Osteoblast (primary cell): ENCODE measurements at places on chromosomes 1 and 21. TPM values are rescaled to one million over a fixed set of nuclear protein-coding genes. Genes with fewer than 3 reads are reported as not detected.

TDRD5 gene
- total RNA-seq = not detected in 2 replicates

TNNI3K gene
- 0.59 and 0.72 TPM in 2 replicates for total RNA-seq

CLEC20A gene
- under 0.01 TPM in 1 of 2 replicates, not detected in the other for total RNA-seq

HES3 gene
- not detected in 2 replicates for total RNA-seq

C1orf122 gene
- total RNA-seq = 11.6 and 12.1 TPM in 2 replicates

GABRD gene
- not detected in 2 replicates for total RNA-seq

SPRR5 gene
- not detected in 2 replicates for total RNA-seq

HES2 gene
- total RNA-seq = not detected in 2 replicates

GRCh38 chr1:152182944-152183361 lies 23.9 kb upstream of the RPTN start:
- no peak for DNase-seq

GRCh38 chr1:169327875-169328274 lies 39.7 kb downstream of the NME7 start:
- DNase-seq = no peak

DNA sequence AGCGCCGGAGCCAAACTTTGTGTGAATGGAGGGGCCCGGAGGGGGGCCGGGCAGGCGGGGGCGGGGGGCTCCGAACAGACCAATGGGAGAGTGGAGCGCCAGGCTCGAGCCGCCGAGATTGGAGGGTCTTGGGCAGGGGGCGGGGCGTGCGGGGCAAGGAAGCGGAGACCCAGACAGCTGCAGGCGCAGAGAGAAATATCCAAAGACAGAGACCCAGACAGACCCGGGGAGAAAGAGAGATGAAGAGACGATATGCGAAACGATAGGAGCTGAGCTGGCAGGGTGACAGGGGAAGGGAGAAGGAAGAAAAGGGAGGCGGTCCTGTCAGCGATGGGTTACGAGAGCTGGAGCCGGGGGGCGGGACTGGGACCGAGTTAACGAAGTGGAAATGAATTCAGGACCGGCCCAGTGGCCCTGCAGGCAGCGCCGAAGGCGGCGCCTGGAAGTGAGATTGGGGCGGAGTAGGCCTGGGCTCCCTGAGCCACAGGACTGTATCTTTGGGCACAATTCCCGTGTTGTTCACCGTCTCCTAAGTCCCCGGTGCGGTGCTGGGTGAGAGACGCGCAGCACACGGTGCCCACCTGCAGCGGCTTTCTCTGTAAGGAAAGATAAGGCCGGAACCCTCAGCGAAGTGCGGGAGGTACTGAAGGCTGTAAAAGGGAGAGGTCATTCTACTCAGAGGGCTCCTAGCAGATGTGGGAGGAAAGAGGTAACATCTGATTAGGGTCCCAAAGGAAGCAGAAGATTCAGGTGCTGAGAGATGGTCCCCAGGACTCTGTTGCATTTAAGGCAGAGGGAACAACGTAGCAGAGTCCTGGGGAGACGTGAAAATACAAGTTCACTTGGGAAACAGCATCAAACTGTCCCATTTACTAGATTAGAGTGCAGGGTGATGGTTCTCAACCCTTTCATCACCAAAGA lies 543 bp upstream of the KCNJ10 start:
- peak; percentile 94 for DNase-seq

GRCh38 chr1:26999440-26999987 lies 6.0 kb downstream of the TRNP1 start:
- peak; percentile 98 for DNase-seq

- no peak for DNase-seq
Measured at GRCh38 chr1:19333587-19334354, 21.6 kb downstream of the SLC66A1 start.

DNA sequence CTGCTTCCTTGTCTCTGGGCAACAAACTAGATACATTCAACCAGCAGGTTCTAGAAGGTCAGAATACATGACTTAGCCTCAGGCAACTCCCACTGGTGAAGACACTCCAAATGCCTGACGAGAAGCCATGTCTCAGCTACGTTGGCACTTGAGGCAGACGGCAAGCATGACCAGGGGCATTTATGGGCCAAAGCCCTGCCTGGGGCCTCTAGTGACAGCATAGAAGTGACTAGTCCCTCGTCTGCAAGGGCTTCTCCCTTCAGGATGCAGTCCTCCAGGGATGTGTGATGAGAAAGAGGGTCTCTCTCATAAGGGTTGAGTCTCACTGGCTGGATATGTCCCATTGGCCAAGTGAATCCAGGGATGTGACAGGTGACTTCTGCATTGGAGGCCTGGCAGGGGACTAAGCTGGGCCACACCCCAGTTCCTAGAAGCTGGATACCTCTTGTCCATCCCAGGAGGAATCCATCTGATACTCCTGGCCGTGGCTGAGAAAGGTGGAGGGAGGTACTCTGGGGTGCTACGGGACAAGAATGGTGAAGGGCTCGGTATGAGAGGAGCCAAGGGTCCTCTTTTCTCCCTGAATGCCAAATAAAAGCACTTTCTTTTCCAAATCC lies 148.6 kb upstream of the HMGB4 start:
- DNase-seq = peak; percentile 55

GRCh38 chr1:118504221-118504644 lies 319.2 kb upstream of the SPAG17 start:
- DNase-seq = no peak

- DNase-seq = peak; percentile 17
Measured at GRCh38 chr1:42956739-42957138, 1.9 kb downstream of the SLC2A1 start.

DNA sequence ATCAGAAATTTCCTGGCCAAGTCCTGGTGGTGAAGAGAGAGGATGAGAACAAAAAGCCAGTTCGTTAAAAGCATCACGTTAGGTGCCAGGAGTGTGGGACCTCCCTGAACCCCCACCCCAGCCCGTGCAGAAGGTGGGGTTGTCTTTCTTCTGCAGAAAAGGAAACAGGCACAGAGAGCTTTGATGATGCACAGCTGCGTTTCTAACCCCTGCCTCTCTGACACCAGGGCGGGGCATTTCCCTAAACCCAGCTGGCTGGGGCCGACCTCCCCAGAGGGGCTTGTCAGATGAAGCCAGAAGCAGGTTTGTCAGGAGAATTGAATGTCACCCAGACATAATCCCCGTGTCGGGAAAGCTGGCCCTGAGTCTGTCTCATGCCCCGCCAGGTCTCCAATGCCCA lies 189.3 kb upstream of the EDN2 start:
- no peak for DNase-seq

DNA sequence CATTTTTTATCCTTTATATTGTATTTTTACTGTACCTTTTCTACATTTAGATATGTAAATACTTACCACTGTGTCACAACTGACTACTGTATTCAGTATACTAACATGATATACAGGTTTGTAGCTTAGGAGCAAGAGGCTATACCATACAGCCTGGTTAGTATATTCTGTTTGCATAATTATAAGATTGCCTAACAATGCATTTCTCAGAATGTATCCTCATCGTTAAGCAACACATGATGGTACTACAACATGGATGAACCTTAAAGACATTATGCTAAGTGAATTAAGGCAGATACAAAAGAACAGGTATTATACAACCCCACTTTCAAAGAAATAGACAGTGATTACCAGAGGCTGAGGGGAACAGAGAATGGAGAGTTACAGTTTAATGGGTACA lies 62.7 kb downstream of the RUSC1 start:
- DNase-seq = no peak

DNA sequence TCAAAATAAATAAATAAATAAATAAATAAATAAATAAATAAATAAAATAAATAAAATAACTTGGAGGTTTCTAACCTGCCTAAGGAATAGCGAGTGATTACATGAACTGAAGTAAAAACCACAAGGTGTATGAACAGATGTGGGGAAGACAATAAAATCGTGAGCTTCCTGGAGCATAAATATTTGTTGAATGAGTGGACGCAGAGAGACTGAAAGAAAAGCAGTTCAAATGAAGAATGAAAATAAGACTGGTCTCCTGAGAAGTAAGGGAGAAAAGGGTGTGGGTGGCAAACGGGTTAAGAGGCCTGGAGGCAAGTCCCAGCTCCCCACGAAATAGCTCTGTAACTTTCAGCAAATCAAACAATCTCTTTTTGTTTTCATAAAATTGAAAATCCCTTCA lies 33.6 kb downstream of the CHML start:
- DNase-seq = no peak

GRCh38 chr1:210072129-210072528 lies 134.1 kb downstream of the SYT14 start:
- DNase-seq = no peak

DNA sequence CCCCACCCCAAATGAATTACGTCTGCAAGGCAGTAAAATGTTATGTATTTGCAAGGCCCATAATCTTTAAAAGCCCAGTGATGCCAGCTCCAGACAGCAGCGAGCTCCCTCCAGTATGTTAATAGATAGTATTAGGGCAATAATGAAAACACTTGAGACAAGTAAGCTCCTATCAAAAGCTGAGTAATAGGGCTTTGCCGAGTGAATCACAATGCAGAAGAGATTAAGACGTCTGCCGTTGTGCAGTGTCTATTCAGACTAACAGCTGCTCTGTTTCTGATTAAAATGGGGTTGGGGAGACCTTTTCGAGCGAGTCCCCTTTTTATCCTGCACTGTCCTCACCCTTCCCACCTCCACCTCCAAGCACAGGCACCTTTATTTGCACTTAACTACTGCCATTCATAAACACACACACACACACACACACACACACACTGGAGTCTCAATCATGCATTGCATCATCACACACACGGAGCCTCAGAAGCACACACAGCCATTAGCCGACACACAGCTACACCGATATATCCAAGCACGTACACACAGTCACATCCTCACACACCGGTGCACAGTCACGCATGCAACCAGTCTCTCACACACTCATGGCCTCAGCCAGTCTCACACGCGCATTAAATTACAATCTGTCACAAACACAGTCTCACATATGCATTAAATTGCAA lies 46.0 kb upstream of the FOXO6 start:
- DNase-seq = no peak
